ENCODE measurements at places on chromosomes 4 and X. TPM values are rescaled to one million over a fixed set of nuclear protein-coding genes. Genes with fewer than 3 reads are reported as not detected.

DNA sequence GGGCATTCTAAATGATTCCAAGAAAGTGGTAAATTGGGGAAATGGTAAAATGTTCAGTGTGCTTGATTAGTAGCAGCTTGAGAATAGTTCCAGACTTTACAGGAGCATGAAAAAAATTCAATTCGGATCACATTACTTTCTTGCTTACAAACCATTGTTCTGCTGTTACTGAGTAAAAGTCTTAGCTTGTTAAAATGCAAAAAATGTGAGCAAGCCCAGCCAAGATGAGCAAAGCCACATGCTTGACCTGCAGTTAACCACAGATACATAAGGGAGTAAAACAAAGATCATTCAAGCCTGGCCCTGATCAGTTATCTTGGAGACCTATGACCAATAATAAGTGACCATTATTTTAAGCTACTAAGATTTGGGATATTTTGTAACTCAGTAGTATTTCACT is 562.9 kb upstream of the MAGEB2 start:
- peak; percentile 39 for DNase-seq

- no peak for DNase-seq
These were observed 245.5 kb downstream of the BANK1 start for GRCh38 chr4:102036016-102036415.

GRCh38 chrX:155389634-155390033 is 7.7 kb downstream of the F8A2 start:
- DNase-seq, result no peak

DNA sequence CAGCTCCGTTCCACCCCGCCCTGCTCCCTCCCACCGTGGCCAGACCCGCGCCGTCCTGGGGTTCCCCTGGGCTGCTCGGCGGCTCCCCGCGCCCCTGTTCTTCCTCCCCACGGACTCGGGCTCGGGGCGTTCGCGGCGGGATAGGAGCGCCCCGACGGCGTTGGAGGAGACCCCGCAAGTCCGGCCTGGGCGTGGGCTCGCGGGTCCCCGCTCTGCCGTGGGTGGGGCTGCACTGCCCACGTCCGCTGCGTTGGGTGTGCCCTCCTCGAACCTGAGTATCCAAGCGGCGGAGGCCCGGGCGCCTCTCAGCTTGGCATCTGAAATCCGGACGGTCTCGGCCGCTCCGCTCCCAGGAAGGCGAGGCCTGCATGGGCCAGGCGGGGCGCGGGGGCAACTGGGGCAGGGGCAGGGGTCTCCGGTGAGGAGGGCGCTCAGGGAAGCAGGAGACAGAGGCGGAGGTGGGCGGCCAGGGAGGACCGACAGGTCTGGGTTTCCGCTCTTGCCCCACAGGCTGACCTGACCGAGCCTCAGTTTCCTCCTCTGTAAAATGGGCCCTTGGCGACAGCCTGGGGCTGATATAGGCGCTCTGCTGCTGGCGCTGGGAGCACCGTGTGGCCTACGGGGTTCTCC is 12.0 kb upstream of the NAT8L start:
- no peak for DNase-seq

GRCh38 chrX:21171181-21171580 is 203.0 kb upstream of the CNKSR2 start:
- DNase-seq, result no peak

Gene BEND2
- not detected for total RNA-seq

Gene PHOX2B
- not detected for total RNA-seq

Gene LRRC66
- total RNA-seq, result 0.68 TPM

Measured in kidney epithelial cell (primary cell).